ENCODE measurements at places on chromosomes 5 and 9.

DNA sequence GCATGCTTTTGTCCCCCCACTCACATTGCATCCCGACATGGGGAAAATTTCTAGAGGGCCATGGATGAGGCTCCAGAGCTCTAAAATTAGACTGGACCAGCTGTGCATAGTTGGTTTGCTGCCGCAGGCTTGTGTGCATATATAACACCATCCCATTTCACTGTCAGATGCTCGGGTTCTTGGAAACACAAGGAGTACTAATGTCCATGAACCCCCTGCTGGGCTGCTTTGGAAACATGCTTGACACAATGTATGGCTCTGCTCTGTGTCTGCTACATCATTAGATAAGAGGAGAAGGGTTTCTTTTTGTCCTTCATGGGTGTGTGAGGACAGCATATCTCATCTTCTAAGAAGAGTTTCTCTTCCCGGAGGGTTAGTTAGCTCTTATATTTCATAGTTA, 292.1 kb upstream of the RORB start:
- DNase-seq = no peak

GRCh38 chr5:4544049-4544670, 596.0 kb upstream of the ADAMTS16 start:
- no peak for DNase-seq

GRCh38 chr9:112554516-112554915, 67.9 kb downstream of the KIAA1958 start:
- DNase-seq = no peak

DNA sequence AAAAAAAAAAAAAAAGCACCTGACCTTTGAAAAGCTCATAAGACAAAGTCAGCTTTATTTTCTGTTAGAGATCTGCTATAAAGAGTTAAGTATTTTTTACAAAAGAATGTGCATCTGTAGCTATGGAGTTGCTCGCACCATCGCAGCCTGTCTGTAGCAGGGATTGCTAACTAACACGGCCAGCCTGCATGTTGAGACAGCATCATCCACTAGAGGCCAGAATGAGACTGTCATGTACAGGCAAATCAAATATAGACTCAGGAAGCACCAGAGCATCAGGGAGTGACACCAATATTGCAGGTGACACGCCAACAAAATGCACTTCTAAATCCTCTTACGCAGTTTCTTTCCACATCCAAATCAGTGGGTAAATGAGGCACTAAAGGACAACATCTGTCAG, 136.3 kb upstream of the RASEF start:
- no peak for DNase-seq

DNA sequence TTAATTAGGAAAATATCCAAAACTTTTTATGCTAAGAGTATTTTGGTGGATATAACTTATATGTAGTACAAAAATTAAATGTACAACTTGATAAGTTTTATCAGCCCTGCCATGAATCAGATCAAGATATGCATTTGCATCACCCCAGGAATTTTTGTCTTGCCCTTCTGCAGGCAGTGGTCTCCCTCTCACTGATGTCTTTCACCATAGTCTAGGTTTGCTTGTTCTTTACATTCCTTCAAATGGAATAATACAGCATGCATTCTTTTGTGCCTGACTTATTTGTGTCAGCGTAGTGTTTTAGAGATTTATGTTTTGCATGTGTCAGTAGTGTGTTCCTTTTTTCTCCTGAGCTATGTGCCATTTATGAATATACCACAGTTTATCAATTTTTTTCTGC, 36.4 kb downstream of the RNF180 start:
- no peak for DNase-seq

DNA sequence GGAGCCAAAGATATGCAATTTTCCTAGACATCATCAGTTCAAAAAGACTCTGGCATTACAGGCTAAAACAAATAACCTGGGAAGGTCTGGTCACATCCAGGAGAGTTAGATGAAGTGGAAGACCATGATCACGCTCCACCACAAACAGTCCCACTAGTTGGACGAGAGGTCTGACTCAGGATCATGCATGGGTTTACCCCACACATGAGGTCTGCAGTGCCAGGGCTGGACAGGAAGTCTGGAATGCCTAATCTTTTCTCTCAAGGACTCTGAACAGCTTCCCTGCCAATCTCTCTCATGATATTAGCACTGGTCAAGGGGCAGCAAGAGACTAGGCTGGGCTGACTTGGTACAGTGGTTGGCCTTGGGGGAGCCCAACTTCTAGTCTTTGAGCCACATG, 7.1 kb downstream of the PRUNE2 start:
- DNase-seq = no peak

- no peak for DNase-seq
Measured at GRCh38 chr9:4663956-4664355, 1.9 kb downstream of the PLPP6 start.

GRCh38 chr5:147377682-147378081, 132.2 kb downstream of the DPYSL3 start:
- DNase-seq = no peak

DNA sequence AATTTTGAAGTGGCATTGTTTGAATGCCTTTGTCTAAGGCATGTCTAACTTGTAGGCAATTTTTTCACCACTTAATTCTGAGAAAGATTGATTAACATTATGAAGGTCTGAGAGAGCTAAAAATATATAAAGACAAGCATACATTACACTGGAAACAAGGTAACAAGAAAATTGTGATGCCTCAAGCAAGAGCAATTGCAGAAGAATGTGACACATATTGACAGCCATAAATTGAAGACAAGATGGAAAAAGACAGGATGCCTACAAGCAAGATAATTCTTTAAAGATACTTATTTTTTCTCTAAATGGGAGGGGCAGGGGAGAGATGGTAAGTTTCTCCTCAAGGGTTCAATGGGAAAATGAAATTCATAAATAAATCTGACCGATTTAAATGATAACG, 103.1 kb upstream of the CYLC2 start:
- no peak for DNase-seq

- no peak for DNase-seq
Measured at GRCh38 chr5:75053304-75054133, 1.2 kb upstream of the GCNT4 start.

DNA sequence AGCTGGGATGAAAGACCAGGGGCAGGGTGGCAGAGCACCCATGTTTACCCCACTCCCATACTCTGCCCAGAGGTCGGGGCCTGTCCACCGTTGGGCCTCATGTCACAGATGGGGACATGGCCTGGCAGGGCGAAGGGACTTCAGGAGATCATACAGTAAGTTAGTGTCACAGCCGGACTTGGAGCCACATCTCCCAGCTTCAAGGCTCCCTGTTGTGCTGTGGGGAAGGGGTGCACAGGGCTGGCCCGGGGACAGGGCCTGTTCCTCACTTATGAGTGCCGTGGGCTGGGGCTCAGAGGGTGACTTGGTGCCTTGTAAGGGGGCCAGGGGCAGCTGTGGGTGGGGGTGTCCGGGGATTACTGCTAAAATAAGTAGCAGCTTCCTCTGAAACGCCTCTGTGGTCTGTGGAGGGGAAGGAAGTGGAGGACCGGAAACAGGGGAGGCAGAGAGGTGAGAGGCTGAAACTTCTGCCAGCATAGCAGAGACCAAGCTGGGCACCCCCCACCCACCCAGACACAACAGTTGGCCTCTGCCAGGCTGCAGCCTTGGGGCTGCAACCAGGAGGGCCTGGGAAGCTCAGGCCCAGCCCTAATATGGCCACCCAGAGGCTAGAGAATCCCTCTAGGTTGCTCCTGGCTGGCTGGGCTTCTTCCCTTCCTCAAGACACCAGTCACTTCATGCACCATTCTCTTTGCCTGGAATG, 41.1 kb upstream of the NEK6 start:
- peak; percentile 71 for DNase-seq

GRCh38 chr9:135244271-135245221, 157.1 kb downstream of the OLFM1 start:
- DNase-seq = no peak

GRCh38 chr5:56686337-56687195, 128.8 kb upstream of the MAP3K1 start:
- no peak for DNase-seq

DNA sequence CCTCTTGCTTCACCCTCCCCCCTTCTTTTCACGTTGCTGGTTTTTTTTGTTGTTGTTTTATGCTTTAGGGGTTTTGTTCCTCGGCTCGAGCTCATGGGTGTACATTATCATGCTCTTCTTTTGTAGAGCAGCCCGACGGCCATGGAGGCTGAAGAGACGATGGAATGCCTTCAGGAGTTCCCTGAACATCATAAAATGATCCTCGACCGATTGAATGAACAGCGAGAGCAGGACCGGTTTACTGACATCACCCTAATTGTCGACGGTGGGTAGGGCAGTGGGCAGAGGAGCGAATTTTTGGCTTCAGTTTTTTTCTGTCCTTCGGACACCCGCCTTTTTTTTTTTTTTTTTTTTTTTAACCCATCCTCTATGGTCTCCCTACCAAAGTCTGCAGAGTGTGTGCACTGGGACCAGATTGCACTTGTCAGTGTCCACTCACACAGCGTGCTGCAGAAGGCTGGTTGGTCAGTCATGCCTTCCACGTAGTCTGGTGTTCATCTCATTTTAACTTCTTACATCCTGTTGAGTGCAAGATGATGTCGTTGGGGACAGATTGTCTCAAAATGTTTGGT, 1.3 kb downstream of the ZNF131 start:
- no peak for DNase-seq

DNA sequence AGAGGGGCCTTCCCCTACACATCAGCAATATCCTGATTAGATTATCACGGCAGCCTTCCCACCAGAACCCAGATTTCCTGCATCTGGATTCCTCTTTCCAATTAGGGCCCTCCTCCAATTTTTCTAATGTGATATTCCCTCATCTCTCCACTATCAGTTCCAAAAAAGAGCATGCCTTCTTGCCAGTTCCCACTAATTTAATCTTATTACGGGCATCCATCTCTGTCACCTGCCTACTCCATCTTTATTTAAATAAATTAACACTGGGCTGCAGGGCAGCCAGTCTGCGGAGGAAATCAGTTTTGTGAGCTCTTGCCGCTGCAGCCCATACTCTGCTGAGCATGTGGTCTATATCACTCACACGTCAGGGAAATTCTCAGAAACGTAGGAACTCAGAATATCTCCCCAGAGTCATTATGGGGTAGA, 16.6 kb upstream of the FBP2 start:
- no peak for DNase-seq

DNA sequence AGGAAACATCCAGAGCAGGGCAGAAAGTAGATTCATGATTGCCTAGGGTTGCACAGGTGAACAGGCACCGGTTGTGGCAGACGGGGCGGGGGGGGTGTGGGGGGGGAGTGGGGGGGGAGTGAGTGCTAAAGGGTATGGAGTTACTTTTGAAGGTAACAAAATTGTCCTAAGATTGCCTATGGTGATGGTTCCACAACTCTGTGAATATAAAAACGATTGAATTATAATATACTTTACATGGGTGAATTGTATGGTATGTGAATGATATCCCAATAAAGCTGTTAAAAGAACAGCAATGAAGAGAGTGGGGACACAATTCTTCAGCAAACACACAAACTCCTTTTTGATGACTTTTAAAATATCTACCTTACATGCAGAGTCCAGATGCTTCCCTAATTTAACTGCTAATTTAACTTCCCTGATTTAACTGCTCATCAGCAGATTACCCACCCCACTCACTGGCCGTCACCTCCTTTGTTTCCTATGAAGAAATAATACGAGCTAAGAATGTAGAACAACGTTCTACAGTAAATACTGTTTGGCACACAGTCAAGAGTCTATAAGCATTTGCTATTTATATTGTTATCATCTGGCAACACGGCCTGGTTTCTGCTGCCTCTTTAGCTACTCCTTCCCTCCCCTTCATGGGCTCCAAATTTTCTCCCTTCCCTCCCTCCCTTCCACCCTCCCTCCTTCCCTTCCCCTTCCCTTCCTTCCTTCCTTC, 83.5 kb downstream of the PTCH1 start:
- no peak for DNase-seq

- DNase-seq = no peak
Measured at GRCh38 chr9:3962971-3963642, 336.8 kb downstream of the GLIS3 start.

- DNase-seq = no peak
Measured at GRCh38 chr9:107443786-107444185, 45.8 kb downstream of the KLF4 start.

- DNase-seq = no peak
Measured at GRCh38 chr9:127905004-127905728, 5.8 kb upstream of the ST6GALNAC6 start.

- no peak for DNase-seq
Measured at GRCh38 chr5:123929055-123929474, 417.1 kb downstream of the CSNK1G3 start.

DNA sequence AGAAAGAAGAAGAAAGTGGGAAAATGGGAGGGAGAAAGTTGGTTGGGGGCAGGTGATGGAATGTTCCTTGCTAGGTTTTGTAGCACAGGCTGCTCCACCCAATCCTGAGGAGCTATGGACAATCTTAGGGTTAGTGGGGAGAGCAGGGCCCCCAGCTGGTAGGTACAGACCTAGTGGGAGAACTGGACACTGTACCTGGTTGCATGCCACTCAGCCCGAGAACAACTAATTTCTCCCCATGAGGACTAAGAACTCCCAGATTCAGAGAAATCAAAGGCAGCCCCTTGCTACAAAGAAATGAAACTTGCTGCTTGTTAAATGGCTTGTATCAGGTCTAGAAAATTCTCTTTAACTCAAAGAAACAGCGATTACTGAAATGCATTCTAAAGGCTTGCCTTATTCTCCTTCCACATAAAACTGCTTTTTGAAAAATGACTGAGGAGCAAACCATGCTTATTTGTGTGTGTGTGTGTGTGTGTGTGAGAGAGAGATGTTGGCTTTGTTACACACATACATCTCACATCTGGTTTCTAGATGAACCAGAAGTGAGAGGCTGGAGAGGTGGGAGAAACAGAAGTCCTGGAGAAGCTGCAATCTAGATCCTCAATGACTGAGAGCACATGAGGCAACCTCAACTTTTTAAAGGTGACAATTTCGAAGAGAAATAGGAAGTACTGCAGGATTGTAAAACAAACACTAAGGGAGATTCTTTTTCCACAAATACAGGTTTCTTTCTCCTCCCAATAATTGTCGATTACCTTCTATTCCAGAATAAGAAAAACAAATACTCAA, 28.9 kb downstream of the FYB1 start:
- no peak for DNase-seq

DNA sequence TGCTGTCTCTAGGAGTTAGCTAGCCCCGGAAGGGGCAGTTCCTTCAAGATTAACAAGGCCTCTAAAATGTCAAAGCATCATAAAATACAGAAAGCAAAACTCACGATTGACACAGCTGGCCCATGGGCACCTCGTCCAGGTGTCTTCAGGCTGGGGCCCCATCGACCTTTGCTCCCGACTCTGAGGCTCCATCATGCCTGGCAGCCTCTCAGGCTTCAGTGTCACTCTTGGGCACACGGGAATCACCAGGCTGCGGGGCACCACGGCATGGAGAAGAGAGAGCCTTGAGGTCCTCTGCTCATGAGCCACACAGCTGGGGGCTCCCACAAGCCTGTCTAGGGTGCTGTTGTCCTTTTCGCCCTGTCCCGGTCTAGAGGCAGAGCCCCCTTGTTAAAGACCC, 161.2 kb downstream of the GAPVD1 start:
- no peak for DNase-seq

Measured in NK-92 treated with Interleukin-12 subunit alpha and Interleukin-12 subunit beta, amount 100 ng/mL, for 24 hours (cell line).